NCI-H345 (cell line): ENCODE measurements at places on chromosomes 7 and 10.
A peak's percentile ranks its signal among the peaks of the same experiment; 100 is the strongest.

DNA sequence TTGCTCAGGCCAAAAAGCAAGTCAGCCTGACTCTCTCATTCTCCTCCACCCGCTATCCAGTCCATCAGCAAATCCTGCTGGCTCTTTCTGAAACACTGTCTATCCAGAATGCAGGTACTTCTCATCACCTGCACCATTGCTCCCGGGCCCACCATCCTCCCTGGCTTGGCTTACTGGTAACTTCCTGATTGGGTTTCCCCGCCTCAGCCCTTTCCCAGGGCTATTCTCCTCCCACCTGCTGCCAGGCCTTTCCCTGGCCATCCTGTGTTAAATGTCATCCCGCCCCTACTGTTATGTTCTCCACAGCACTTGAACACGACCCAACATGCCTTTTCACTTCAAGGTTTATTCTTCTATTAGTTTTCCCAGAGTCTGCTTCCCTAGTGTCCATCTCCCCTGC, 124.0 kb downstream of the CNNM2 start:
- DNase-seq, result peak; percentile 47

DNA sequence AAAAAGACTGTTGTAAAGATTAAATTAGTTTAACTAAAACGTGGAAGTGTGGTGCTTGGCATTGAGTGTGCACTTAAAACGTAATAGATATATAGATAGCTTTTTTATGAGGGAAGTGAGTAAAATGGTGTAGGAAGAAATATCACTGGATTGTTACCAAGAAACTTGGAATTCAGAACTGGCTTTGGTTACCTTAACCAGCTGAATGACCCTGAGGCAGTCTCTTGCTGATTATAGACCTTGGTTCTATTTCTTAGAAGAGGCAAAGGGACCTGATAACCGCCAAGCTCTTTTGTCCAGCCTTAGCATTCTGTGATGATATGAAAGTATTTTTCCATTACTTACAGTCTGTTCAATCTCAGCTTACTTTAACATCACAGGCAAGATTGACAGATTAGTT, 3.8 kb downstream of the REEP3 start:
- DNase-seq, result no peak

DNA sequence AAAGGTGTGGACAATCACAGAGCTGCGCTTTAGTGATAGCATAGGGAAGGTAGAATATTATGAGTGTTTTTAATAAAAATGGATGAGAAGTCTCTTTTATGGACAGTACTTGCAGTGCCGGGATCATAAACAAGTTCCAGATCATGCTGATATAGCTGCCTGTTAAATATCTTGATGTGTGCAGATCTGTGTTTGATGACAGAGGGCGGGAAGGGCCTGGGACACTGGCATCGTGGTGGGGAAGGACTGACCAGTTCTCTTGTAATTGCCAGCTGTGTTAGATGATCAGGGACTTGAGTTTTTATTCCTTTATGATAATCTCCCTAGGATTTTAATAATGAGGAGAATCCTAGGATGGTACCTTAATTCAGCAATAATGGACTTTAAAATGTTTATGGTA, 14.6 kb downstream of the SND1 start:
- no peak for DNase-seq

DNA sequence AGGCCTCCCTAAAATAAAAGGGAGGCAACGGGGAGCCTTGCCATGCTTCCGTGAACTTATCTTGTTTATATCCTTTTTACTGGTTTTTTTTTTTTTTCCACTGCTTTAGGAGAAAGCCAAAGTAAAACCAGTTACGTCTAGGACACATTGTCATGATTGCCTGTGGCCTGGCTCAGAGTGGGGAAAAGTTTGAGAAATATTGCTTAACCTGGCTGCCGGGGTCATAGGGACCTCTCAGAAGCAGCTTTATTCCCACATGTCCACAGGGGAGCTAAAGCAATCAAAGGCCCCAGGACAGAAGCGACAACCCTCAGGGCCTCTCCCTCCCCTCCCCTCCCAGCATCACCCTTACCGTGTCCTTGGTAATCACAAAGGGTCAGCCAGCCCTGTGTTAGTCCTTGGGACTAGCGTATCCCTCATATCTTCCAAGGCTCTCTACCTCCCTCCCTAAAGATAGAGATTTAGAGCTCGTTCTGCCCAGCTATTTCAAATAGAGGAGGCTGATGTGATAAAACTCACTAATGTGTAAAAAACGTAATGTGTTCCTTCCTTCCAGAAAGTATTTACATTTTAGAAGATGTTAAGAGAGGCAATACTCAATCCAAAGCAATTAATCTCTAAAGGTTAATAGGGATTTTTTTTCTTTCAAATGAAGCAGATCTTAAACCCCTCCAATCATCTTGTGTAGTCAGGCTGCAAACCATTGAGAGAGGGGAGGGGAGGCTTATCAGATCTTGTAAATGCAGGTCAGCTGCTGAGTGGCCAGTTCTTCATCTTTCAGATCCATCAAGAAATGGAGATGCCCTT, 64.8 kb upstream of the PRKAR2B start:
- DNase-seq, result no peak

DNA sequence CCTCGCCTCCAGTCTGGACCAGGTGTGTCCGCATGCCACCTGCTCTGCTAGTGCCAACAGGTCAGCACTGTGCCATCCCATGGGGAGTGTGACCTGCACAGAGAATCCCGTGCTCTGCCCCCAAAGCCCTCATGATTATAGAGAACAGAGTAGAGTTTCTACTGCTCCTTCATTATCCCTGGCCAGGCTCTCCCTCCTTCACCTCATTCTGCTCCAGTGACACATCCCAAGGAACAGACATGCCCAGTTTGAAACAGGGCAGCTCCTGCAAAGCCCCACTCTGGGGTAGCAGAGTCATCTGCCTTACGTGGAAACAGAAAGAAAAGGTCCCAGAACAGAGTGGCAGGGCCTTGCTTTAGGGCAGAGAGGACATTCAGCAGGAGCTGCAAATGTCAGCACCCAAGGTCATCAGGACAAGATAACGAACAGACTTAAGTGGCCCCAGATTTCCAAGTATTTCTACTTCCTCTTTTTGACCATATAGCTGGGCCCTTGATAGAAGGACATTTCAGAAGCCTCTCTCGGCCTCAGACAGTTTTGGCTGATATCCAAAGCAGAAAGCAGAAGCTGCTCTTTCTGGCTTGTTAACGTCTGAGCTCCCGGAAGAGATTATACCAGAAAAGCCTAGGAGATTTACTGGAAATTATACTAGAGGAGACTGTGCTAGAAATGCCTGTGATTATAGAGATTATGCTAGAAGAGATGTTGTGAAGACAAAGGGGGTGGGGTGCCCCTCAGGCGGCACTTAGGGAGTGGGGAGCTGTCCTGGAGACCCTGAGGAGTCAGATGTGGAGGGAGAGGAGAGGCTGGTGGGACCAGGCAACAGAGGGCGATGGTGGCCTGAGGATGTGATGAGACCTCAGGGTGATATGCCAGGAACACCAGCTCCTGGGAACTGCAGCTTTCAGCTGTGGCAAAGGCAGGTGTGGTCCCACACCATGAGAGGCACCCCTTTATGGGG, 12.6 kb downstream of the TMEM176B start:
- no peak for DNase-seq

DNA sequence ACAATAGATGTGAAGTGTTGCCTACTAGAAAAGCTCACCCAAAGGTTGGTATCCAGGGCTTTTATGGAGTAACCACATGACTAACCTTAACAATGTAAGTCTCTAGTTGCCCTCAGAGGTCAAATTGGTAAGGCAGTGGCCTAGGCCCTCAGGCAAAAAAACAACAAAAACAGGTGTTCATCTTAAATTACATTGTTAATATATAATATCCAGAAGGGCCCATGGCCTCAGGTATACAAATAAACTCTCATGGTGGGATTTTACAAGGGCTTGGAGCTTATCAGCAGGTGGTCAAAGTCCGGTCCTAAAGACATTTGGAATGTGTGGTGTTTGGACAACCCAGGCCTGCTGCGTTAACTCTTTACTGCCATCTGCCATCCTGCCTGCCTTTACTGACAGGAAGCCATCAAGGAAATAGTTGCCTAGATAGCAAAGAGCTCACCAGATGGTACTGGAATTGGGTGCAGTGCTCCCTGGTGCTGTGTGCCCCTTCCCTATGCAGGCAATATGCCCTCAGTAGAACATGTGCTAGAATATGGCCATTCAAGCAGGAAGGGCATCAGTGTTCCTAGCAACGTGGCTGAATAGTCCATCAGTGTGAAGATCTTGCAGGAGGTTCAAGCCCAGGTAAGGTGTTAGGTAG, 36.2 kb downstream of the TOMM7 start:
- no peak for DNase-seq

DNA sequence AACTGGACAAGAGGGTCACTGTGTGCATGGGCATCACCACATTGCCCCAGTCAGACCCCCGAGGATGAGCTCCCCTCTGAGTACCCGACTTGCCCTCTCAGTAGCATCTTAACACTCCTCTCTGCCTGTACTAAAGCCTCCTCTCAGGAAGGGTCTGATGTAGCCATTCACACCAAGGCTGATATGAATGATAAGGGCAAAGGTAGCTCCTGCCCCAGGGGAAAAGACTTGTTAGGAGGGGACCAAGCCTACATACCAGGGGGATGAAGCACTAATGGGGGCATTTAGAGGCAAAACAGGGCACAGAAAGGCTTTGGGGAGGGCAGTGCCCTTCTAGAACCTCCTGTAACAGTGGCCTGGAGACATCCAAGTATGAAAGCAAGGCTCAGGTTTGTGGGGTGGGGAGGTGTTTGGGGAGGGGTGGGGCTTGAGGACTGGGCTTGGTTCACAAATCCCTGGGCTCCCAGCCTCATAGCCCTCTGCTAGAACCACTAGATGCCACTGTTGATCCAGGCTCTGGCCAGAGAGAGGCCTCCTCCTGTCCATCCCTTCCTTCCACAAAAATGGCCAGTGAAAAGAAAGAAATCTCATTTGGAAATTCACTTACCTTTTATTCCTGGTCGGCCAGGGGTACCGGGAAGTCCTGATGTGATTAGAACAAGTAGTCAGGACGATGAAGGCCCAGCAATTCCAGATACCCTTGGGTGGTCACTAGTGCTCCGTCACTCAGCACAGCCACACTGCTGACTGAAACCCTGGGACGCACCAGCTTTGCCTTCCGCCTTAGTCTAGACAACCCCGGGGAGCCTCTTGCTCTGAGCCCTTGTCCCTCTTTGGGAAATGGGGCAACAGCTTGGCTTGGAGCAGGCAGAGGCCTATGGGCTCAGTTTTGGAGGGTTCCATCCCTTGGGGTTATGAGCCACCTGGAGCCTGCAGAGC, 40.3 kb downstream of the COL17A1 start:
- peak; percentile 7 for DNase-seq

DNA sequence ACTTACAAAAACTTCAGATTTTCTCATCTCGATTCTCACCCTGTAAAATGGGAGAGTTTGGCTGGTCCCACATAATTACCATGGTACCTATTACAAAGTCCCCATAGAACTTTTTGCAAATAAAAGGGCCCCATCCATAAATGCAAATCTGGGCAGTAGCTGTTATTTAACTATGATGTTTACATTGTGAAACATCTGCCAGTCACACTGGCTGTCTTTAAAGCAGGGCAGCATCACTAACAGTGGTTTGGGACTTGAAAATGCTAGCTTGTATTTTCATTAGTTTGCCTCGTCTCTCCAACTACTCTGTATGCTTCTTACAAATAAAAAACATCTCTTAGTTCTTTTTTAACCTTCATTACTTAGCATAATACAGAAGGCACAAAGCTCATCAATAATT, 240.7 kb downstream of the FZD1 start:
- DNase-seq, result peak; percentile 29

DNA sequence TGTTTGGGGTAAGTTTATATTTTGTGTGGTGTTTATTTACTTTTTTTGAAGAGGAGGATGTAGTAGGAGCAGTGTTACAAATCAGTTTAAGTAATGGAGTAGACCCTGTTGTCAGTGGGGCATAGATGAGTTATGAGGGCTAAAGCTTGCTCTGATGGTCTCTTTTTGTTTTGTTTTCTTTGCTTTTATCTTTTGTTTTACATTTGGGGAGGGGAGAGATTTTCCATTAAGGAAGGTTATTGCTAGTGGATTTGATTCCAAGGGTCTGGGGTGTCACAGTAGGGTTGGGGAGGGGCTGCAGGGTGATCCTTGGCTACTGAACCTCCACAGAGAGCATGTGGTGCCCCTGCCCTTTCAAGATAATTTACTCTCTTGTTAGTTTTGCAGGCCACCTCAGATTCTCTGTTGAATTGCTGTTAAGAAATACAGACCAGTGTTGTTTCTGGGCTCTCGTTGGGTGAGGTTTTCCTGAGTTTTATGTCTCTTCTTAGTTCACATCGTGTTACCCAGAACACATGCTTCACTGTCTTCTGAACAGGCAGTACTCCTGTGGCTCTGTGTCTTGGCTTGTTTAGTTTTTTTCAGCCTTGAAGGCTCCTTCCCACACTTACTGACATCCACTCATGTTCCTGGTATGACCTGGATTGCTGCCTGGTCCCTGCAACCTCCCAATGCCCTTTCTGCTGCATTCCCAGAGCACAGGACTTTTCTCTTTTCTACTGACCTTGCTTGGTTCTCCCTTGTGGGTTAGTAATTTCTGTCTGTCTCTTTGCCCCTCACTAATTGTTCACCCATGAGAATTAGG, 4.2 kb downstream of the KIFBP start:
- DNase-seq, result no peak

- no peak for DNase-seq
Measured at GRCh38 chr7:65892835-65893234, 20.0 kb downstream of the VKORC1L1 start.

- peak; percentile 70 for DNase-seq
Measured at GRCh38 chr7:95549818-95550529, 46.3 kb downstream of the PDK4 start.

GRCh38 chr10:30493609-30494530, 59.9 kb downstream of the MAP3K8 start:
- no peak for DNase-seq
